ENCODE measurements at places on chromosomes 1 and 21.

DNA sequence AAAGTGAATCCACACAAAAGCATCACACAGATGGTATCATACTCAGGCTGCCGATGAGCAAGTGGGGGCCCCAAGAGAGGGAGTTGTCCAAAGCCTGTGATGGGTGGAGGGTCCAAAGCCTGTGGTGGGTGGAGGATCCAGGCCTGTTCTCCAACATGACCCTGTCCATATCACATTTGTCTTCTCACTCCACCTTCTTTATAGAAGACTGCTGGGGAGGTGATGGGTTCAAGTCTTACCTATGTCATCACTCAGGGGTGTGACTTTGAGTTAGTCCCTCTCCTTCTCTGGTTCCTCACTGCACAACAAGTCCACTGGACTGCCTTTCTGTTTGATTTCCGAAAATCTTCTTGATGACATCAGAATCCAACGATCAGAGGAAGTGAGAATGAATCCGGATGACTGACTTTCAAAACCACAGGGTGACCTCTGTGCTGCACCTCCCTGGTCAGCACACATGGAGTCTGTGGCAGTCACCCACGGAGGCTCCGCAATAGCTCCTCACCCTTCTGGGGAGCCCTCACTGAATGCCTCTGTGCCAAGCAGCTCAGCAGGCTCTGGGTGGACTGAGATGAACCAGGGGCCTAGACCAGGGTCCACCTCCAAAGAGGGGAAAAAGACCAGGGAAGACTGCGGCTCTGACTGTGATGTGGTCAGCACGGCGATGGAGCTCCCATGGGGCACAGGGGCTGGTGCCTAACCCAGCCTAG is 166.8 kb downstream of the HIVEP3 start:
- DNase-seq = no peak

DNA sequence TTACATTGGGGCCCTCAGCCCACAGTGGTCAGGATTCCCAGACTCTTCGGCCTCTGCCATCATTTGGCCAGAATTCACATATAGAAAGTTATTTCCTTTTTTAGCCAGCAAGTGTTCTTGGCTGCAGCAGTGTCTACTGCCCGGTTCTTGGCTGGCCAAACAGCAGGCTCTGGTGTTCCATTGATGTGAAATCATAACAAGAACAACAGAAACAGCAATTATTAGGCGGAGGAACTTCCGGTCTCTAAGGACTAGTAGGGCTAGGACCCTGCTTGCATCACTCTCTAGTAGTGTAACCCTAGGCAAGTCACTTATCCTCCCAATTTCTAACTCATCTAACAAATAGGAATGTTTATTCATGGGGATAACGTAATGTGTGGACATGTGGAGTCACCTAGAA is 8.7 kb upstream of the GJA5 start:
- no peak for DNase-seq

DNA sequence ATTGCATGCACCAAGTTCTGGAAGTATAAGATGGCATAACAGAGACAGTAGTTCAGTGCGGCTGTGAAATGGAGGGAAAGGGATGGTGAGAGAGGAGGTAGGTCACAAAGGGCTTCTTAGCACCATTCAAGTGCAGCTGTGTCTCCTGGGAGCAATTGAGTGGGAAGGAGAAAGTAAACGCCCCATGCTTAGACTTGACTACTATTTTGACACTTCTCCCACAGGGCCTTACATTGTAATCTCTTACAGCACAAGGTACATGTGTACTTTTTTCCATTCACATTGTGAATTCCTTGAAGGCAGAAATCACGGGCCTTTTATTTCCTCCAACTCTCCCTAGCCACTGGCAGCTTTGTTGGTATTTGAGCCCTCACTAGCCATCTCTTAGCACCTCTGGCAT is 239.6 kb upstream of the FOXD3 start:
- no peak for DNase-seq

- DNase-seq = no peak
Measured at GRCh38 chr1:236507022-236507700, 16.6 kb upstream of the LGALS8 start.

DNA sequence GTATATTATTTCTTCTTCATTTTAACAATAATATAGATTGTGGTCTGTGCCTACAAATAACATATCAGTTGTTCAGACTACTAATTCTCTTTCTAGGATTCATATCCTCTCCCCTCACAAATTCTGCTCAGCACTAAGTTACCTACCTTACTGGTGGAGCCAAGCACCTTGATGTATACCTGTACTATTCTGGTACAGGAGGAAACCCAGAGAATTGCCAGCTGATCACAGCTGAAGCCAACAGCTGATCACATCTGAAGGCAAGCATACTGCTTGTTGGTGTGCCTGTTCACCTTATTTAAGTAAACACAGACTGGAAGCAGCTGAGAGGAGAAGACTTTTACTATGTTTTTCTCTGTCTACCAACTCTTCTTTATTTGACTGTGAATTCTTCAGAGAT is 101.8 kb downstream of the PBX1 start:
- DNase-seq = no peak

DNA sequence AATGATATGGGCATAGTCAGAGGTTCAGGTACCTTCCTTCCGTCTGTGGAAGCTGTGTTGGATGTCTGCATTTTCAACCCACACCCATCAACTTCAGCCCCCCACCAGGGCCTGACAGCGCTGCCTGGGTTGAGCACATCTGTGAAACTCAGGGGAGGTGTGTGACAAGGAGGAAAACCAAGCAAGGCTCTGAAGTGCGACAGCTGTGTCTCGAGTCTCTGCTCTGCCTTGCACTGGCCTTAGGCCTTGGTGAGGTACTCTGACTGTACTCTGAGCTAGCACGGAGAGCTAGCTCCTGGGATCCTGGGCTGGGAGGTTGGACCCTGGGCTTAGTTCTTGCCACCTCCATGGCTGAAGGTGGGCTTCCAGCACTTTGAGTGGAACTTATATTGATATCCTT is 9.1 kb downstream of the VANGL2 start:
- DNase-seq = no peak

Data from stimulated activated CD8-positive, alpha-beta memory T cell treated with anti-CD3 and anti-CD28 coated beads, Interleukin-4, amount 100 ng/mL, for 24 hours (primary cell).